ENCODE measurements at places on chromosomes 6 and 20. TPM values are rescaled to one million over a fixed set of nuclear protein-coding genes. Genes with fewer than 3 reads are reported as not detected.

- DNase-seq: peak; percentile 70
Observed at GRCh38 chr20:2815242-2815900, 584 bp downstream of the C20orf141 start.

GRCh38 chr20:33387177-33387576 lies 14.1 kb downstream of the CDK5RAP1 start:
- no peak for DNase-seq

Gene LGSN
- not detected for total RNA-seq

GRCh38 chr6:155426408-155426945 lies 29.2 kb downstream of the NOX3 start:
- DNase-seq: no peak

Gene BPIFB3
- total RNA-seq: not detected

DNA sequence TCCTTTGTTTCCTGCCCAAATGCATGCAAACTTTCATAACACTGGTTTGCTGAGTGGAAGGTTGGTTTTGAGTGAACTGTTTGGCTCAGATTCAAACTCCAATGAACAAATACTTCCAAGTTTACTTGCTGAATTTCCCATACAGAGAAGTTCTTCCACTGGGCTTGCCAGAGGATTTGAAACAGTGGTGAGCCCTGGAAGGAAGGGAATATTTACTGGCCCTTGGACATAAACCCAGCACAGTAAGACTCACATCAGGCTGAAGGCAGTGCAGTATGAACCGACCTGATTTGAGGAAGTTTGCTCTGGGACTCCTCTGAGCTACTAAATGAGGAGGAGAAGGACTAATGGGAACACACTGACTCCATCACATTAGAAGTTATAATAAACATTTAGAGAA lies 3.8 kb downstream of the TRAF3IP2 start:
- DNase-seq: no peak

Gene NAPB
- total RNA-seq: 10.5 TPM

- no peak for DNase-seq
Observed at GRCh38 chr6:127190552-127190951, 72.1 kb downstream of the RSPO3 start.

Gene DDO
- not detected for total RNA-seq

GRCh38 chr20:34512955-34513419 lies 3.2 kb upstream of the DYNLRB1 start:
- no peak for DNase-seq

Gene VGLL2
- total RNA-seq: not detected

Gene MYLK4
- total RNA-seq: 1.0 TPM

GRCh38 chr6:31474871-31475286 lies 23.1 kb upstream of the MICB start:
- peak; percentile 79 for DNase-seq

Gene KIF25
- total RNA-seq: not detected

DNA sequence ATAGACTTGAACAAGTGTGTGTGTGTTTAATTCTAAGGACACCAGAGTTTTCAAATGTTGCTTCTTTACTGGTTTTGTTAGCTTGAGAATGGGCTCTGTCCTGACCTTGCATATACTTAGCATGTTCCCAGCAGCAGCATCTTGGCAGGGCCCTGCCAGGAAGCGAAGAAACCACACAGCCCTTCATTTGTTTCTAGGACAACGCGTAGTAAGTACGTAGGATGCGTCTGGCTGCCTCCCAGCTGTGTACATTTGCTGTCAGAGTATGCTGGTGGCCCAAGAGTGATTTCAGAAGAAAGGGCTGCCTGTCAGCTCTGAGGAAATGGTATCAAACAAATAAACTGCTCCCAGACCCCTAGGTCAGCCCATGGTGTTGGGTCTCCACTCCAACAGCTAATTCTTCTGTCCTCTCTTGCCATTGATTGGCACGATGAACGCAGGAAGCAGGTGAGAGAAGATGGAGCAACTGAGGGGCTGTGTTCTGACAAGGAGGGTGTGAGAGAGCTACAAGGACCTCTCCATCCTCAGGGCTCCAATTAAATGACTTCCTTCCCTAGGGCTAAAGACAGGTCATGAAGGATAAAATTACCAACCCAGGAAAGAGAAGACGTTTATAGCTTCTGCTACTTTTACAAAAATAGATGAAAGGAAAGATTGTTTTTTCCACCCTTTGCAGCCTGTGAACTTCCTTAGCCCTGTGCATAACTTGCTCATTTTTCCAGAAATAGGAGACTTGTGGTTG lies 55.9 kb upstream of the HDDC2 start:
- DNase-seq: no peak

- DNase-seq: no peak
Observed at GRCh38 chr6:102680413-102680812, 1286.9 kb downstream of the GRIK2 start.

- no peak for DNase-seq
Observed at GRCh38 chr20:62980970-62981369, 25.8 kb downstream of the BHLHE23 start.

GRCh38 chr20:8287340-8287739 lies 155.3 kb downstream of the PLCB1 start:
- no peak for DNase-seq

- no peak for DNase-seq
Observed at GRCh38 chr6:139643986-139644385, 269.5 kb upstream of the CITED2 start.

Gene OLIG3
- not detected for total RNA-seq

DNA sequence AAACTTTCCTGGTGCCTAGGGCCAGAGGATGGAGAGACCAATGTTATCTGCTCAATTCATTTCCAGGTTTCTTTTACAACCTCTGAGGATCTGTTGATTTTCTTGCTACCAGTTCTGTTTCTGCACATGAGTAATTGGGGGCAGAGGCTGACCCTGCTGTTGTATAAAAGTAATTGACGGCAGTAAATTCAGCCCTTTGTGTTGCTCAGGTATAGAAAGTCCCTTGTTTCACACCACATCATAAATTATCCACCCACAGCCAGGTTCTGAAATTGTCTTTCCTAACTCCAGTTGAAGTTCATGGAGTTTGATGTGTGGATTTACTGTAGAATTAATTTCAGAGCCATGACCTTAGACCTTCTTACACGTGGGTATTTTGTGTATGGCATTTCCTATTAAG lies 107.4 kb upstream of the GRIK2 start:
- DNase-seq: no peak

GRCh38 chr6:132304891-132305305 lies 96.4 kb downstream of the MOXD1 start:
- no peak for DNase-seq

Gene MOG
- total RNA-seq: not detected

Gene GLP1R
- total RNA-seq: not detected

DNA sequence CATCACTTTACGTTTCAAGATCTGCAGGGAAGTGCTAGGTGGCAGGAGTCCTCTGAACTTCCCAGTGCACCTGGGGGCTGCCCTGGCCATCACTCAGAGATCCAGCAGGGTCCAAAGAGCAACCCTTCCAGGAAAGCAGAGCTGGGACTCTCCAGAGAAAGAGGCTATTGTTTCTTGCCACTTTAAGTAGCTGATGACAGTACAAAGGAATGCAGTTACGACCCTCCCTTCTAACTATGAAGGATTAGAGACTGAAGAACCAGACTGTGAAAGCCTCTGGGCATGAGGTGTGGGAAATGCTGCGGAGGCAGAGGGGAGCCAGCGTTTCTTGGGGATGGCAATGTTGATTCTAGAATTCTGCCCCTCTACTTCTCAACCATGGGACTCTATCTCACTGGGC lies 189.1 kb upstream of the SUPT3H start:
- no peak for DNase-seq

DNA sequence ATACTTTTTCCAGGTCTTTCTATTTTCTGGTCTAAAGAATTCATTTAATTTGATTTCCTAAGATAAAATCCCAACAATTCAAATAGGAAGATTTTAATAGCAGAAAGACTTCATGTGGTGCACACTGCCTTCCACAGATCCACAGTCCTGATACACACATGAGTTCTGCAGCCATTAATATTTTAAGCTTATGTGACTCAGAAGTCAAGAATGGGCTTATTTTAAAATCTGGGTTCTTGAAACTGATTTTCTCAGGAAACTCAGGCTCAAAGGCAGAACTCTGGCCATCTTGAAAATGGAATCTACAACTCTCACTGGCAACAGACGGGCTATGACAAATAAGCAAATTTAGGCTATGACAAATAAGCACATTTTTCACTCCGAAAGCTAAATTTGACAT lies 88.2 kb downstream of the COL12A1 start:
- no peak for DNase-seq

Gene MAP3K5
- 1.3 TPM for total RNA-seq

Data from osteocyte (in vitro differentiated cells).